ENCODE measurements at places on chromosomes 3 and 15. TPM values are rescaled to one million over a fixed set of nuclear protein-coding genes. Genes with fewer than 3 reads are reported as not detected.

The PLSCR2 gene
- total RNA-seq, result not detected

The CCR9 gene
- total RNA-seq, result not detected

The DNAH1 gene
- 14.6 TPM for total RNA-seq

The MKRN3 gene
- 5.0 TPM for total RNA-seq

The PML gene
- total RNA-seq, result 77.2 TPM

The PRTG gene
- total RNA-seq, result 0.41 TPM

The SPTBN5 gene
- total RNA-seq, result 3.9 TPM

The FEZF2 gene
- not detected for total RNA-seq

The MOBP gene
- total RNA-seq, result not detected

The TICRR gene
- total RNA-seq, result not detected

The NME9 gene
- not detected for total RNA-seq

The CATSPER2 gene
- 3.0 TPM for total RNA-seq

The INSYN1 gene
- 15.2 TPM for total RNA-seq

The TIMP4 gene
- 73.9 TPM for total RNA-seq

The SCN11A gene
- total RNA-seq, result not detected

The FBN1 gene
- 258 TPM for total RNA-seq

The GOLGA6L4 gene
- 22.2 TPM for total RNA-seq

The GPR87 gene
- total RNA-seq, result not detected

The ALPK3 gene
- 56.9 TPM for total RNA-seq

The CRBN gene
- 80.6 TPM for total RNA-seq

The CEP19 gene
- 0.42 TPM for total RNA-seq

The ZNF774 gene
- total RNA-seq, result 7.7 TPM

The SERPINI2 gene
- total RNA-seq, result not detected

The CFAP100 gene
- total RNA-seq, result not detected

The KLF15 gene
- total RNA-seq, result 55.7 TPM

The LSMEM2 gene
- not detected for total RNA-seq

The CLEC3B gene
- total RNA-seq, result 202 TPM

The TRIM42 gene
- total RNA-seq, result not detected

The KNG1 gene
- not detected for total RNA-seq

The PARP9 gene
- 31.8 TPM for total RNA-seq

All from thoracic aorta (tissue), 2 donors.